ENCODE measurements at places on chromosomes 2 and 18.

DNA sequence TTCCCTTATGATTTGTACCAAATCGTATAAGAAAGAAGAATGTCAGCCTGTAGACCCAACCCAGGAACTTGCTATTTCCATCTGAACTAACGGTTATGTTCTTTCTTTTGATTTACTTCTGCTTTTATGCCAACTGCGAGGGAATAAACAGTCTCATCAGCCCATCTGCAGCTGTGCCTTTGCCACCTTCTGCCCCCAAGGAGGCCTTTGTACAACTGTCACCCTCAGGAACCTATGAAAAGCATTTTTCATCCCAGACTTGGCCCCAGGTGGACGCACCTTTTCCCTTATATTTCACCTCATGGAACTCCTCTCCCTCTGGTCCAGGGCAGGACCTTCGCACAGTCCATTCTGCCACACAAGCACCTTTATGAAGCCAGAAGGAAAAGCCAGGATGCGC lies 109.8 kb downstream of the AOX1 start:
- no peak for DNase-seq

- DNase-seq, result no peak
Measured at GRCh38 chr2:214050731-214051130, 360.1 kb upstream of the VWC2L start.

GRCh38 chr2:238784671-238785527 lies 63.0 kb upstream of the TWIST2 start:
- peak; percentile 37 for DNase-seq

DNA sequence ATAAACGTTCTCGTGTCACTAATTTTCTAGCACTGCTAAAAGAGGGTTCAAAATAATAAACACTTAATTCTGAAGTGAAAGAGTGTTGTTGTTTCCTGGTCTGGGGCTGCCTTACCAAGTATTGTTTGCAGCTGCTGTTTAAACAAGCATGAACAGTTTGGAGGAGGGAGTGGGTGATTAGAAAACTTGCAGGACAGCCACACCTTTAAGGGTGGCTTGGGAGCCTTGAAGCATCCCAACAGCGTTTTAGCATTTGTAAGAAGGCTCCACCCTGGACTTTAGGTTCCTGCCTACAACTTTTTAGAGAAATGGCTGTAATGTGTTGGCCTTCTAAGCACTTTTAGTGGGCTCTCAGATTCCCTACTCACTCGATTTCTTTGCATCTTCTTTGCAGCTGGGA lies 371.6 kb downstream of the TGIF1 start:
- DNase-seq, result no peak

DNA sequence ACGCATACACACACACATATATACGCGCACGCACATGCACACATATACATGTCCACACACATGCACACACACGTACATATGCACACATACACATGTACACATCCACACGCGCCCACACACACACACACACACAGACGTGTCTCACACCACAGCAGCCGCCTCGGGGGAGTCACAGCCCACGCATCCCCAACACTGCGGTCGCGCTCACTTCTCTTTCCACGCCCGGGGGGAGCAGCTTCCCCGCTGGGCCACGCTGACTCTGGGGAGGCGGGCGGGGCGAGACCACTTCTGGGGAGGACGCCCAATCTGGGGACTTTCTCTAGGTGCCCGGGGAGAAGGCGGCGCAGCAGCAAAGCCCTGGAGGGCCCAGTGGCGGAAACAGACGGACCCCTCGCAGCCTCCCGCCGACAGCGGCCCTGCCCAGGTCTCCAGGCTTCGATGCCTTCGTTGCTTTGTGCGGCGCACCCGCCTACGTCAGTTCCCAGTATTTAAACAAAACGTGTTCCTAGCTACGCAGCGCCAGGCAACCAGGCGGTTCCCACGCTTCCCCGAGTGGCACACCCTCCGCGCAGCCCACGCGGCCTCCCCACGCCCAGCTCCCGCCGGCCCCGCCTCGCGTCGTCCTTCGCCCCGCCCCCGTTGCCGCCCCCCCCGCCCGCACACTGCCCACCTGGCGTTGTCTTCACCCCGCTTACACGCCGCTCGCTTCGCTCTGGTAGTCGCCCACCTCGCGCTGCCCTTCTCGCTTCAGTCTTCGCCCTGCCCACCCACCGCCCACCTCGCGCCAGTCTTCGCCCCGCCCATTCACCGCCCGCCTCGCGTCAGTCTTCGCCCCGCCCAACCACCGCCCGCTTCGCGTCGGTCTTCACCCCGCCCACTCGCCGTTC lies 810 bp upstream of the RBFA start:
- DNase-seq, result peak; percentile 83

GRCh38 chr2:30499681-30500080 lies 52.6 kb downstream of the LCLAT1 start:
- no peak for DNase-seq

- DNase-seq, result no peak
Measured at GRCh38 chr2:236748801-236749200, 179.2 kb downstream of the ACKR3 start.

GRCh38 chr2:134119117-134119712 lies 134.7 kb upstream of the MGAT5 start:
- no peak for DNase-seq

DNA sequence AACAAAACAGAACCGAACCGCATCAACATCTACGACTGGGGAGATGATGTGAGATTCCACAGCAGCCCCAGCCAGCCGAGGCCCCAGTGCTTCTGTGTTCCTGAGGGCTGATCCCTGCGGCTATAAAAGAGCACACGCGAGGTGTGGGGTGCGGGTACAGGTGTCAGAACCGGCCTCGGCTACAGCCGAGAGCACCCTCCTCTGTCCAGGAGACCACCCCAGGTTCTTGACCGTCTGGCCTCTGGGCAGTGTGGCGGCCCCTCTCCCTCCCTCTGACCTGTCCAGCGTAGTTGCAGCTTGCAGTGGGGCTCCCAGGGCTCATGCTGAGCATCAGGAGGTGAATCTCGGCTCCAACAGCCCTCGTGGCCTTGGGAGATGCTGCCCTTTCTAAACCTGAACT lies 23.7 kb downstream of the RTP5 start:
- DNase-seq, result no peak

GRCh38 chr2:57396355-57397098 lies 650.1 kb upstream of the VRK2 start:
- no peak for DNase-seq

- no peak for DNase-seq
Measured at GRCh38 chr2:163698857-163699256, 37.0 kb downstream of the FIGN start.

DNA sequence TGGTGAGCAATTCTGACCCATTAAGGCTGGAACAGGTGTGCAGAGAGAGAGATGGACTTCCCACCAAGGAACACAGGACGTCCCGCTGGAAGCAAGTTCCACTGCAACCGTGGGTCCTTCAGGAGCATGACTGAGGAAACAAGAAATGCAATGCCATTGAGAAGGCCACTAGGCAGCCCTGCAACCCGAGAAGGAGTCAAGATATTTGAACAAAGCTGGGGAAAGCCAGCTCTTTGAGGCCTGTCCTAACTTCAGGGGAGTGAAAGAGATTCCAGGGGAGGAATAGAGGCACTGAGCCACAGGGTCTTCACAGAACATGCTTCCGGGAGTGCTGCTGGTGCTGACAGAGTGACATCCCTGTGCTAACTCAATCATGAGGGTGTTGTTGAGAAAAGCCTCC lies 153.8 kb upstream of the ZNF236 start:
- no peak for DNase-seq

DNA sequence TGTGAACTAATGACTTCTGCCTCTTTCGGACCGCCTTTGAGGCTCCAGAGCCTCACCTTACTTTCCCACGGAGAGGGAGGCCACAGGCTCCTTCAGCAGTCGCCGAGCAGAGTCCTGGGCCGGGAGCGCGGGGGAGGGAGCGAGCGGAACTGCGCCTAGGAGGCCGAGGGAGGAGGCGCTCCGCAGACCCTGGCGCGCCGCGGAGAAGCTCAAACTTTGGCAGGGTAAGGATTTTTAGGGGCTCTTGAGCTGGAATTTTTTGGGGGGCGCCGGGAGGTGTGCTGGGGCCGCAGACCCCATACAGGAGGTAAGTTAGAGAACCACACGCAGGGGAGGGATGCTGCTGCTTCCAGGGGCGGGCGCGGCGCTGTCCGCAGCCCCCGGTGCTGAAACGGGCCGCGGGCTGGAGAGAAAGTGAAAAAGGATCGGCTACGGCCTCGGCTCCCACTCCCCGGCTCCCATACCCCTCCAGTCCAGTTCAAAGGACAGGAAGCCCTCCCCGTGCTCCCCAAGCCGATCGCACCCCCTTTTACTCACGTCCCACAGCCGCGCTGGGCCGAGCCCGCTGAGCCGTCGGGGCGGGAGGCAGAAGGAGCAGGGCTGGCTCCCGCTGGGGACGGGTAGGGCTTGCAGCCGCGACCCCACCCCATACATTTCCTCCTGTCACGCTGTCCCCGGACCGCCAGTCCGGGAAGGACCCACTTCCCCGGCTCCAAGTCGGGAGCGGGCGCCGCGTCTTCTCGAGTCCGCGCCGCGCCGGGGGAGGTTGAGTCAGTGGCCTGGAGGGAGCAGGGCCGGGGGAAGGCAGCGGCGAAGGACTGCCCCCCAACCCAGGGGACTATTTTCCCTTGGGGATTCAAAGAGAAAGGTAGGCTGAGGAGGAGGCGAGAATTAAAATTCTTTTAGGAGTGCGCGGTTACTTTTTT lies at the start of gene CNGA3:
CNGA3 (plus strand) TSS at position 146 of the 926 bp plus-strand sequence. CDS start 23,520 bp downstream, outside the sequence.
- no peak for DNase-seq

DNA sequence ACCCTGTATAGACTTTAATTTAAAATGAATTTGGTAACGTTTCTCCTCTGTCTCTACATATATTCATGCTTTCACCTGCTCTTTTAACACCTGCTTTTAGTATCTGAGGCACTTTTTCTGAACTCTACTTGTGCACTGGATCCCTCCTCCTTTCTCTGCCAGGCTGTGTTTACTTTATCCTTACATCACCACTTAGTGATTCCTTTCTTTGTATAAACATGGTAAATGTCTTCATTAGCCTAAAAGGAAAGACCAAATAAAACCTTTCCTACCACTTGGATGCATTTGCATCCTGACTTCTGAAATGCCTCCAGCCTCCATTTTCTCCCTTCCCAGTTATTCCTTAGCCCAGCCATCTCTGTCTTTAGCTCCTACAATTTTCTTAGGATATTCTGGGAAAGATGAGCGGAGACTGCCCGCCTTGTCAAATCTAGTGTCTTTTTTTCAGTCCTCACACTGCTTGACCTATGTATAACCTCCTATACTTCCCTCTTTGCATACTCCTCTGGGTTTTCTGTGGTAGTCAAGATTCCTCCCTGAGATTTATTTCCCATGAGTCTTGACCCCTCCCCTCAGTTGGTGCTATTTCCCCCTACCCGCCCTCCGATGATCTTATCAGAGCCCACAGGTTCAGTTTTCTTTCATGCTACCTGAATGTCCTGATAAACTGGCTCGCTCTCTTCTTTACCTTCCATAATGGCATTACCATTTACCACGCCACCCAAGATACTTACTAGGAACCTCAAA lies 44.8 kb downstream of the REL start:
- DNase-seq, result no peak

- no peak for DNase-seq
Measured at GRCh38 chr2:70823249-70823648, 2.9 kb upstream of the CLEC4F start.

Data from activated T-cell treated with anti-CD3 and anti-CD28 coated beads for 4 hours (primary cell).